ENCODE measurements at places on chromosomes 11 and 22.

DNA sequence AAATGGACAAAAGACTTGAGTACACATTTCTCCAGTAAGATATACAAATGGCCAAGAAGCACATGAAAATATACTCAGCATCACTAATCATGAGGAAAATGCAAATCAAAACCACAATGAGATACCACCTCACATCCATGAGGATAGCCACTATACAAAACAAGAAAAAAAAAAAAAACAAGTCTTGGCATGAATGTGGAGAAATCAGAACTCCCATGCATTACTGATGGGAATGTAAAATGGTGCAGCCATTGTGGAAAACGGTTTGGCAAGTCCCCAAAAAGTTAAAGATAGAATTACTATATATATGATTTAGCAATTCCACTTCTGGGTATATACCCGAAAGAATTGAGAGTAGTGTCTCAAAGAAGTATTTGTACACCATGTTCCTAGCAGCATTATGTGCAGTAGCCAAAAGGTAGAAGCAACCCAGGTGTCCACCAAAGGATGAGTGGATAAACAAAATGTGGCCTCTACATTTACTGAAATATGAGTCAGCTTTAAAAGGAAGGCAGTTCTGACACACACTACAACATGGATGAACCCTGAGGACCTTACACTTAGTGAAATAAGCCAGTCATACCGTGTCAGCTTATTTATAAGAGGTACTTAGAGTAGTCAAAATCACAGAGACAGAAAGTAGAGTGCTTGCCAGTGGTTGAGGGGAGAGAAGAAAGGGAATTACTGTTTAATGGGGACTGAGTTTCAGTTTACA, 146.3 kb downstream of the WNT7B start:
- DNase-seq: no peak

GRCh38 chr22:35384527-35384926, 3.6 kb downstream of the HMOX1 start:
- DNase-seq: no peak

- DNase-seq: peak; percentile 90
Observed at GRCh38 chr22:38034278-38034882, 22.8 kb upstream of the PICK1 start.

- DNase-seq: peak; percentile 83
Observed at GRCh38 chr11:75140269-75141138, 10.4 kb upstream of the SLCO2B1 start.

DNA sequence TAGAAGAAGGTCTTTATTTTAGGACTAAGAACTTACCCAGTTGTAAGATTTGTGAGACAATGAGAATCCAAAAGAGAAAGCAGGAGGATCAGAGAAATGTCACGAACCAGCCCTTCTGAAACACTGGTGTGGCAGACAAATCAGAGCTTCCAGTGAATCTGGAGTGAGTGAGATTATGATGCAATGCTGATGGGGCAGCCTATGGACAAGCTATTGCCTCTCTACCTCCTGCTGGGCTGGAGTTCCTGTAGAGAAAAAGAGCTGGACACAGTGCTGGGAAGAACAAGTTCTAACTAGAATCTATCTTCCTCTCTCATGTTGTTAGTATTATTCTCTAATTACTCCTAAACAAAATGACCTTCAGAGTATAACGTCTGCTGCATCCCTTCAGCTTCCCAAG, 12.0 kb upstream of the ANO3 start:
- DNase-seq: no peak

- DNase-seq: no peak
Observed at GRCh38 chr11:114794048-114794684, 115.8 kb downstream of the NXPE2 start.

- no peak for DNase-seq
Observed at GRCh38 chr11:60428517-60428916, 855 bp upstream of the MS4A5 start.

DNA sequence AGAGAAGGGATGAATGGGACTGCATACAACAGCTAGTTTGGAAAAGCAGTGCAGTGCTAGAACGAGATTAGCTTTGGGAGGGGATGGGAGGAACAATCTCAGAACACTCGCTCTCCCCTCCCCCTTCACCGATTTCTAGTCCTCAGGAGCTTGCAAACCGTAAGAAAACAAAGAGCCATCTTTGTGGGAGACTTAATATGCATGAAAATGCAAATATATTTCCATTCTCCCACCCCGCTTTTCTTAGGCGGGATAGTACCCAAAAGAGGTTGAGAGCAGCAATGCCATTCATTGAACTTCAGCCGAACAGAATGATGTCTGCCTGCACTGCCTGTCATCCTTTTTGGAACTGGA, 1.1 kb downstream of the SPINDOC start:
- DNase-seq: no peak

DNA sequence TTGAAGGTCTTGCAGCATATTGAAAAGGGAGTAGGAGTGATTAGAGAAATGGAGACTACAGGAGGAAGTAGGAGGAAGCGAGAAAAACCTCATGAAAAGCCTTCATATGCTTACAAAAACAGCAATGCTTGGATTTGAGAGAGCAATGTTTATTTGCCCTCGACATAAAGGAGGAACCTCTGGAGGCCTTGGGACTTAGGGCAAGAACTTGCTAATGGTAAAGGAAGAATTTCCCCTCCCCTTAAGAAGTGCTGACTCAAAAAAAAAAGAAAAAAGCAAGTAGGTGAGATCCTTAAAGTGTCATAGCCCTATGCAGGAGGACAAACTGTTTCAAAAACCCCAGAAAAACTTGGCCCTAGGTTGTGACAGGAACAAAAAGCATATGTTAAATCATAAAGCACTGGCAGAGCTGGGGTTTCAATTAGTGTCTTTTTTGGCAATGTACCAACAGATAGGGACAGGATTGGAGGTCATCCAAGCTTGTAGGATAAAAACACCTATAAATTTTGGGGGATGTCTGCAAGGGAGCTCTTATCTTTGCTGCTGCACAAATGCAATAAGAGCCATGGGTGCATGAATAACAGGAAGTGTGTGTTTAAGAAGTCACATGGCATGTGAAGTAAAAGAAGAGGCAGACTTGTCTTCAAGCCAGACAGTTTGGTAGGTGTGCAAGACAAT, 4.9 kb downstream of the GLYAT start:
- no peak for DNase-seq

DNA sequence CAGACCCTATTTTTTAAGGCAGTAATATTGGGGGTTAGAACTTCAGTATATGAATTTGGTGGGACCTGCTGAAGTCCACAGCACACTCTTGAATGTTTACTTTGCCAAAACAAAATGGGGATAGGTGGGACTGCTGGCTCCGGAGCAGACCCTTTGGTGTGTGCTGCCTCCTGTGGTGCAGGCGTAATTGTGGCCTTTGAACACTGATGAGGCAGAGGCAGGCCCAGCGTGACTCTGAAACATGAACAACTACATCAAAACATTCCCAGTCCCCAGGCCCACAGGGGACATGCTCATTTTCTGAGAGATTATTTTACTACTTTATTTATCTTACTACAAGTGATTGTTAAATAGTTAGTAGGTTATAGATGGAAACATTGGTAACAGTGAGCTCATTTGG, 225.0 kb upstream of the TBCEL start:
- DNase-seq: no peak

- no peak for DNase-seq
Observed at GRCh38 chr11:6404342-6405051, 14.2 kb downstream of the SMPD1 start.

DNA sequence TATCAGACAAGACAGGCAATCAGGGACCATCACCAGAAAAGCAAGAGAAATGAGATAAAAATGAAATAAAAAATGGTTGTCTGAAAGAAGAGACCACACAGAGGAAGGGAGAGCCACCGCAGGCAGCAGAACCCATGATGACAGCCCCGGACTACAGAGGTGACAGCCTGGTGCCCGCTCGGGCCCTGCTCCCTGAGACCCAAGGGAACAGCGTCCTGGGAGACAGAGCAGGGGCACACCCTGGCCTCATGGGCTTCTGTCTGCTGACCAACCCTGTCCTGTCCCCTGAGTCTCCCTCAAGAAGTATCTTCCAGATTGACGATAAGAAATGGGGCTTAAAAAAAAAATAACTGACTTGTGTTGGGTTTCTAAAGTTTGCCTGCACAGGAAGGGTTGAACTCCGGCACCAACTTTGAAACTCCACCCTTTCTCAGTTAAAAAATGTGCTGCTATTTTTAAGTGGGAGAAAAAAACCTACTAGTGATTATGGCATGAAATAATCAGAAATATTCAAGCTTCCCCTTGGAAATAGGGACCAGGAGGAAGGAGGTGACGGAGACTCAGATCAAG, 70.1 kb upstream of the TTLL12 start:
- DNase-seq: no peak

GRCh38 chr11:112579282-112579681, 318.6 kb upstream of the PLET1 start:
- DNase-seq: no peak

DNA sequence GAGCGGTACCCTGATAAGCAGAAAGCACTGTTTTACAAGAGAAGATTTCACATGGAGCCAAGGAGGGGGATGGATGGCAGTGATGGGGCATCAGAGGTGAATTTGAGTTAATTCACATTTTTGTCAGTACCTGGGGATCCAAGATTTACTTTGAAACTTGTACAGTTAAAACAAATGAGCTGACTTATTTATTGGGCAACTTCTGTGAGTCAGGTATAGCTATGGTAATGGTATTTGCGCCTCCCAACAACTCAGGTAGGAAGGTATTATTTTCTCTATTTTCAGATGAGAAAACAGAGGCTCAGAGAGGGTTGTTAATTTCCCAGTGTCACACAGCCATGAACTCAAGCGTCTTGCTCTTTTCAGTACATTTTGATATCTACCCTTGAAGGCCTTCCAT, 83.6 kb downstream of the PRR5L start:
- no peak for DNase-seq

GRCh38 chr11:14041040-14041439, 78.5 kb downstream of the SPON1 start:
- DNase-seq: no peak

DNA sequence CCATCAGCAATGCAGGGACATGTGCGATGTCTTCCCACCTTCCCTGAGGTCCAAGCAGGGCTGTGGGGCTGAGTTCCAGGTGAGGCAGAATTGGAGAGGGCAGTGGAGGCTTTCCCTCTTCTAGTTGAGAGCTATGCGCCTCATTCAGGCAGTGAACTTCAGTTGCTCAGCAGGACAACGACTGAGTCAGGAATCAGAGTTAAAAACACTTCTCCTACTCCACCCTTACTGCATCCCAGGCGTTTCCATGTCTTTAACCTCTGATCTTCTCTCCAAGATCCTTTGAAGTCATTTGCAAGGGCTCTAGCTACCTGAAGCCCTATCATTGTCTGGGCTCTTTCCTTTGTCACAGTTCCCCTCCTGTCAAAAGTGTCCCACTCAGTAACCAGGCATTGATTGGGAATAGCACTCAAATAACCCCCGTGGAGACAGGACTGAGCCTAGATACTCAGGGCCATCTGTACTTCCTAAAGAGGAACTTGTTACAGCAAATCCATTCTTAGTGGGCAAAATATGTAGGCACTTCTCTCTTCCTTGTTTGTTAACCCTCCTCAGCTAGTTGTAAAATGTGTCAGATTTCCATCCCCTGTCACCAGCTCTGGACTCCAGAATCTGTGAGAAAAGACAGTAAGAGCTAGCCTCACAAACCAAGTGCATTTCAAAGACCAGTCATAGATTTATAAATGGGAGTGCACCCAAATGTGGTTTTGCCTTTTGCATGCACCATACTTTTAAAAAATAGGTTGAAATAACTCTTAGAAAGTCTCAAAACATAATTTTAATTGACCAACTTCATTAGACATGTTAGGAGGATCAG, 72.5 kb upstream of the MYO18B start:
- DNase-seq: no peak

- DNase-seq: no peak
Observed at GRCh38 chr11:12755510-12756453, 81.6 kb downstream of the TEAD1 start.

DNA sequence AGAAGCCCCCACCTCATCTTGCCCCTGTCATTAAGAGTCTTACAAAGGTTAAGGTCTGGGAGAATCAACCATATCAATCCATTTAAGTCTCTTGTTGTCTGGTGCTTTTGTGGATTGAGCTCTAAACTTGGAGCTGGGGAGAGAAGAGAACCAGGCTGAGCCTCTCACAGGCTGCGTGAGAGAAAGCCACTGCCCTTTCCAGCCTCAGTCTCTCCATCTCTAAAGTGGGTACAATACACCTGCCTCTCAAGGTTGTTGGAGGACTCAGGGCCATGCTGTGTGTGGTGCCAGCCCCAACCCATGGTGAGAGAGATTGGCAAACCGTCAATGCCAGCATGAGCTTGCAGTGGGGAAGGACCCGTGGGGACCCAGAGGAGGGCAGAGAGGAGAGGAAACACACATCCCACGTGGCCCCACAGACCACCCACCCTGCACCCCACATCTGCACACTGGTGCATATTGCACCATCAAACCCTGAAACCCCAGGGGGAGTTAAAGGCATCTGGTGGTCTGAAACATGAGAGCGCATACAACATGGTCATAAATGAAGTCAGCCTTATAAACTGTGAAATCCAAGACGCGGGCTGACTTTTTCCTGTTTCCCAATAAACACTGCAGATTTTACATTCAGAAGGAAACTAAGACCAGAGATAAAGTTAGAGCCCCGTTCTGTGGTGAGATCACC, 27.5 kb upstream of the FBLN1 start:
- no peak for DNase-seq

DNA sequence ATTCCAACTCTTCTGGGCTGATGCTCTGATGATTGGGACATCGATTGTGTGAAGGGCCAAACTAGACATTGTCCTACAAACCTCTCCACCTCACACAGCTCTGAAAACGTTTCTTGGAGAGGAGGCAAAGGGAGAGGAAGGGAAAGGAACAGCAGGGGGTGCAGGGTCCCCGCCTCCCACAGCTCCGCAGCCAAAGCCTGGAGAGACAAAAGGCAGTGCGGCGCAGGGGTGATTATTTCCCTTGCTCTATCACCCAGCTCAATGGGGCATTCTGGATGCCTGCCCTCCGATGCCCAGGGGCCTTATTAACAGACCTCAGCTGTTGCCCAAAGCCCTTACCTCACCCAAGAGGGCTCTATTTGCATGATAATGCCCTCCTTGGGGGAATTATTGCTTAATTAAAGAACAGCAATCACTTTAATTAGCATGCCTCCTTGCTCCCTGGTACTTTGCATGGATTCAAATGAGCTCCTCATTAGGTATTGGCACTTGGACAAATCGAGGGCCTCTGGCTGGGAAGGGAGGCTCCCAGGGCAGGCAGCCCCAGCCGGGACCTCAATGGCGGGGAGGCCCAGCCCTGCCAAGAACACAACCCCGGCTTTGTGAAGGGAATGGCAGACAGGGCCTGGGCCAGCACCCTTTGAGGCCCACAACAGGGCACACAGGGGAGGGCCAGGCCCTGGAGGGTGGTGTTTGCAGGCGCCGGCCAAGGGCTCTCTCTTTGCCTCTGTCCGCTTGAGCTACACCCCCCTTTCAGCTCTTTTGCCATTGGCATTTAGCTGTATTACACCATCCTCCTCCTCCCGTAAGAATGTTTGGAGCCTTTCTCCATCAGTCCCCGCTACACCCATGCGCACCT, 19.8 kb upstream of the CDON start:
- DNase-seq: no peak

GRCh38 chr11:61002598-61002997, 31.1 kb downstream of the CD6 start:
- no peak for DNase-seq

DNA sequence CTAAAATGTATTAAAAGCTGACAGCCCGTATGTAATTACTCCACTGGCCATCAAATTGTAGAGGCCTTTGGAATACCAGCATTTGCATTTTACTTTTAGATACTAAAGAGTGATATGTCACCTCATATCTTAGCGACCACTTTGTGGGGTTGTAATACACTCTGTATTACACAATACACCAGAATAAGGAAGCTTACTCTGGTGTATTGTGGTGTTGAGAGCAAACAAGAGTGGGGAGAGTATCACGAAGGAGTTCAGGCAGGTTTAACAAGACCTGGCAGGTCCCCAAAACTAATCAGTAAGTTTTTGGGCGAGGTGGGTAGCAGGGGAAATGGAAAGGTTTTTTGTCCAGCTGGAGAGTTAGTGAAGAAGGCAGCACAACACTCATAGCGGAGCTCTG, 3.2 kb downstream of the NUP50 start:
- DNase-seq: no peak
